ENCODE measurements at places on chromosomes 2 and 18. TPM values are rescaled to one million over a fixed set of nuclear protein-coding genes. Genes with fewer than 3 reads are reported as not detected.

DNA sequence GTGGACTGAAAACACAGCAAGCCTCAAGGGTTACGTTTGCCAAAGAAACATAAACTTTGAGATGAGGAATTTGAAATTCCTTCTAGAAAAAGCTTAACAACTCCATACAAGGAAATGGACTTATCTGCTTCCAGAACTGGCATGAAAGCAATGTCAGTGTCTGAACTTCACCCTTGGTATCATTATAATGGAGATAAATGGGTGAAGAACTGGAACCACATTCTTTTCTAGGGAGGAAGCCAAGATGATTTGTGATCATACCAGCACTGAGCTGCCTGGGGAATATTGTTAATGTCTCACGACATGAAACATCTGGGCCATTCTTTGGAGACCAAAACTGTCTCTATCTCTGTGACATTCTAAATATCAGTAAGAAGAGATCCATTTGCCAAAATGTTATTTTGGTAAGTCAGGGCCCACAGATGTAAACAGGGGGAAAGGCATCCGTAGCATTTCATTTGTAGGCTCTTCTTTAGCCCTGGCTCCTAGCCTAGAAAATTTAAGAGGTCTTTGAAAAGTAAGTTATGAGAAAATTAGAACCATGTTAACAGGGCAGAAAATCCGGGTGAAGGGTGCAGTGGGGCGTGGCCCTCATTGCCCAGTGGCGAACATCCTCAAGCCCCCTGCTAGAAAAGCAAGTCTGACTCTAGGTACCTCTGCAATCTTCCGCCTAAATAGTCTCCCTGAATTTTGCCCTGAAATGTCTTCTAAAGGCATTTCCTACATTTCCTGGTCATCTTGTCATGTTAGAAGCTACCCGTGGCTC, 295.3 kb upstream of the EPAS1 start:
- DNase-seq = no peak

DNA sequence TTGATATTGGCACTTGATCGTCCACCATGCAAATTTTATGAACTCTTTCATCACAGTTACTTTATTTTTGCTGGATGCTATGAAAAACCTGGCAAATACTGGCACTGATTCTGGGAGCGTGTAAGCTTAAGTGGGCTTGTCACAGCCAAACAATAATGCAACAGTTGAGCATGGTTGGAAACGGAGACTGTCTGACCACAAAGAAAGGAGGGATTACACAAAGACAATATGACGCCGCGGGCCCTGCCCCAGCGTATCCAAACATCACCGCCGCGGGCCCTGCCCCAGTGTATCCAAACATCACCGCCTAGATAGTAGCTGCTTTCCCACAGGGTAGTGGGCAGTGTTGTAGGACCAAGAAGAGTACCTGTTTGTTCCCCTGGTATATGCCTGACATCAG, 135.9 kb downstream of the PRPF40A start:
- DNase-seq = no peak

TFCP2L1 gene
- total RNA-seq = 0.06 TPM

HAAO gene
- 3.1 TPM for total RNA-seq

Data from activated naive CD4-positive, alpha-beta T cell treated with anti-CD3 and anti-CD28 coated beads, Interleukin-2, amount 50 U/mL, for 72 hours (primary cell).